Activated CD4-positive, alpha-beta T cell treated with anti-CD3 and anti-CD28 coated beads, Interleukin-10, Interleukin-2, amounts not matched to agents 100 ng/mL and 50 ng/mL, durations not matched to agents 16 hours and 8 hours (primary cell): ENCODE measurements at places on chromosomes 3 and 15.

- no peak for DNase-seq
These were observed 1.0 kb upstream of the C3orf52 start for GRCh38 chr3:112084980-112085705.

- DNase-seq = no peak
These were observed 113.0 kb downstream of the LIPC start for GRCh38 chr15:58544756-58545155.

DNA sequence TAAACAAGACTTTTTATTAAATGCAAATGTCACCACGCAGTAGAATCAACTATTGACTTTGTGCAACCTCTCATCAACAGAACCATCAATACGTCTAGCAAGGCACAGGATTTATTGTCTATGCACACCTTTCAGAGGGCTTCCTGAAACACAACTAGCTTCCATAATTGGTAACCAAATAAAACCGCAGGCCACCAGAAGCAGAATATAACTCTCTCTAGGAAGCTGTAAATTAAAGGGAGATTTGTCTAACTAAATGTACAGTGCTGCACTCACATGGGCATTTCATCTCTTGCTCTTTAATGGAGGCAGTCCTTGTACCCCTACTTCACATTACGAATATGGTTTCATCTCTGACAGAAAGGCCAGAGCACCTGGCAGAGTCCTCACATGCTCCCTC is 93.0 kb downstream of the FHIT start:
- DNase-seq = no peak

GRCh38 chr3:89947337-89947954 is 840.0 kb downstream of the EPHA3 start:
- DNase-seq = no peak

GRCh38 chr3:152096280-152096906 is 172.3 kb upstream of the MBNL1 start:
- DNase-seq = no peak

- DNase-seq = no peak
These were observed 325.5 kb downstream of the RYR3 start for GRCh38 chr15:33636234-33636633.
